ENCODE measurements at places on chromosomes 16 and 17. TPM values are rescaled to one million over a fixed set of nuclear protein-coding genes. Genes with fewer than 3 reads are reported as not detected.

GRCh38 chr16:23950898-23951297 lies 115.1 kb downstream of the PRKCB start:
- no peak for DNase-seq

- DNase-seq = no peak
Measured at GRCh38 chr16:20393801-20394577, 10.5 kb downstream of the PDILT start.

ASB16 gene
- not detected for total RNA-seq

GRCh38 chr17:50218071-50218759 lies 16.8 kb upstream of the COL1A1 start:
- DNase-seq = peak; percentile 5

AARS1 gene
- 79.1 TPM for total RNA-seq

DNA sequence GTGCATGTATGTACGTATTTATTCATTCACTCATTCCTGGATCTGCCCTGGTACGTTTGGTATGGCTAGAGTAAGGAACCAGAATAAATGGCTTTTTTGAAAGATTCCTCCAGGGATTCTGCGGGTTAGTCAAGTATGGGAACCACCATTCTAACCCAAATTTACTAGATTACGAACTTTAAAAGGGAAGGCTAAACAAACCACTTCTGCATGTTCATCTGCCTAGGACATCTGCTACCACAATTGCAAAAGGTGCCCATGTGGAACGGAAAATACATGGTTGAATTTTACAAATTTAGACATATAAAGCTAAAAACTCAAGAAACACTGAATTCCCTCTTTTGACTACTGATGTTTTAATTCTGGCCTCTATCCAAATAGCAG lies 22.1 kb downstream of the CYTH1 start:
- no peak for DNase-seq

GRCh38 chr17:42759982-42760651 lies 910 bp upstream of the RAMP2 start:
- DNase-seq = no peak

DNA sequence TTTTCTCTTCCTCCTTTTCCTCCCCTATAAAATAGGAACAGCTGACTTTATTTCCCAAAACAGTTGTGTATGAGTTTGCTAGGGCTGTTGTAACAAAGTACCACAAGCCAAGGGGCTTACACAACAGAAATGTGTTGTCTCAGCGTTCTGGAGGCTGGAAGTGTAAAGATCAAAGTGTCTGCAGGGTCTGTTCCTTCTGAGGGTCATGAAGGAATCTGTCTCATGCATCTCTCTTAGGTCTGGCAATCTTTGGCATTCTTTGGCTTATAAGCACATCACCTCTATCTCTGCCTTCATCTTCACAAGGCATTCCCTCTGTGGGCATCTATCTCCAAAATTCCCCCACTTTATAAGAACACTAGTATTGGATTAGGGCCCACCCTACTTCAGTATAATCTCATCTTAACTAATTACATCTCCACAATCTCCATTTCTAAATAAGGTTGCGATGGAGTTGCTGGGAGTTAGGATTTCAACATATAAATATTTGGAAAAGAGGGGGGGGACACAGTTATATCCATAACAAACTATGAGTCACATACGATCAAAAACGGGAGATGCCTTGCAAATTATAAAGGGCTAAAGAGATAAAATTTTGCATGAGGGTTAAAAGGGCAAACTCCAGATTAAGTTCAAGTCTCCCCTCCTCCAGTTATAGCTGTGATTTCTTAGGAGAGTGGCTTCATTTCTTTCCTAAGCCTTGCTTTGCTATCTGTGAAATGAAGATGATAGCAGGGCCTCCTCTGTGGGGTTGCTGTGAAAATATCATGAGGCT lies 109.7 kb downstream of the VAT1L start:
- DNase-seq = no peak

GRCh38 chr17:49344914-49345313 lies 17.1 kb downstream of the ZNF652 start:
- DNase-seq = no peak

FAM171A2 gene
- 60.7 TPM for total RNA-seq

All from frontal cortex (tissue), 4 donors.